Left lobe of liver (tissue), 2 donors: ENCODE measurements at places on chromosomes 6 and 20.

- no peak for DNase-seq
These were observed 775 bp upstream of the NRSN2 start for GRCh38 chr20:346033-346639.

- DNase-seq = no peak
These were observed 187.5 kb downstream of the BACH2 start for GRCh38 chr6:90109141-90109540.

GRCh38 chr6:113385020-113385431 lies 472.1 kb upstream of the MARCKS start:
- DNase-seq = no peak

- DNase-seq = no peak
These were observed 30.5 kb downstream of the QRSL1 start for GRCh38 chr6:106659859-106660258.

DNA sequence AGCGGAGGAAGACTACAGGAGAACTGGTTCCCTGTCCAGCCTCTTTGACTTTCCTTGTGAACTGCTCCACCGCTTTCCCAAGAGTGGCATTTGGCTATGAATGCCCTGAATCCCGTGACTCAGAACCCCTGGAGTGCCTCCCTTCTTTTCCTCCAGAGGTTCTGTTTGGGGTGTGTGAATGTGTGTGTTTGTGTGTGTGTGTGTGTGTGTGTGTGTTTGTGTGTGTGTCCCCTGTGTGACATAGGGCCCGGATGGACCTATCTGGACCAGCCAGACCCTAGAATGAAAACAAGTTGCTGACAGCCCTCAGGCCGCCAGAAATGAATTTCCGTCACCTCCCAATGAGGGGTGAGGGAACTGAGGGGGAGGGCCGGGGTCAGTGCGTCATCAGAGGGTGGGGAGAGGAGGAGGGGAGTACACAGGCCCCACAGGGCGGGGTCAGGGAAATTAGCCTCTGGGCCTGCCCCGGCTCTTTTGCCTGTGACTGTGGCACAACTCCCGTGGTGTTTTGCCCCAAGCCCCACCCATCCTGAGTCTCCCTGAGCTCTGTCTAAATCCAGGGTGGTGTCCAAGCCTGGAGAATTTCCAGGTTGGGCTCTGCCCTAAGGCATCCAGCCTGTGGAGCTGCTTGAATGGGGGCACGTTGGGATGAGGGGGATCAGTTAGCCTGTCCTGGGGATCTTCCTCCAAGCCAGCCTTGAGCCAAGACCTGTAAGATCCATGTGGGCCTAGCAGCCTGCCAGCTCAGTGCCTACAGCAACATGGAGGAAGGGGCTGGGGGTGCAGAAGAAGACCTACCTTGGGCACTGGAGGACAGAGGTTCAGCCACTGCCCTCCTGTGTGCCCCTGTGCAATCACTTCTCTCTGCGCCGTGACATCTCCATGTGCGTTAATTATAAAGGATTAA lies 15.2 kb upstream of the MRPS18A start:
- DNase-seq = peak; percentile 61

GRCh38 chr20:9349249-9349648 lies 165.1 kb upstream of the LAMP5 start:
- no peak for DNase-seq

DNA sequence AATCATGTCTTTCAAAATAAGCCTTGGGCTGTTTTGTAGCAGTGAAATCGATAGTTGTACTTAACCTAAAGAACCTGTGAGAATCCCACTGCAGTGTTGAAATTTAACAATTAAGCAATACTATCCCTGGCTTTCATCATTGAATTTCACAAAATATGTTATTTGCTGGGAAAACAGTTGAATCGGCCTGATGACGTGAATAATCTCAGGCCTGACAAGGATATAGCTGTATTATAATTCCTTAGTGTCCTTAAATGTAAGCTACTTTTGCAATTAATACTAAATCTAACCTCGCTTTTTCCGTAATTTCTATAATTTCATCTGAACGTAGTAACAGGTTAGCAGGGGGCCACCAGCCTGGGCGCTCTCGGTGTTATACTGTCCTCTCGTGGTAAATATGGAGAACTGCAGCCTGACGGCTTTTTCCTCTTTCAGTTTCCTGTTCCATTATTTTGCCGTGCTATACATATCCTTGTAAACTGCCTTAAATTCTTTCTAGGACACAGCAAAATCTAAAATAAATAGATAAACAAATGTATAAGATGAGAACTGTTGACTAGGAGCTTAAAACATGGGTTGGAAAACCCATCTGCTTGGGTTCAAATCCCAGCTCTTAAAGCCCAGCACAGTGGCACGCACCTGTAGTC lies 24.0 kb downstream of the MTFR2 start:
- DNase-seq = peak; percentile 61

GRCh38 chr20:33862709-33863403 lies 51.7 kb downstream of the CHMP4B start:
- DNase-seq = no peak

- DNase-seq = no peak
These were observed 220.7 kb upstream of the DEFB112 start for GRCh38 chr6:50270415-50270814.

- no peak for DNase-seq
These were observed 930.3 kb downstream of the QKI start for GRCh38 chr6:164344801-164345291.

DNA sequence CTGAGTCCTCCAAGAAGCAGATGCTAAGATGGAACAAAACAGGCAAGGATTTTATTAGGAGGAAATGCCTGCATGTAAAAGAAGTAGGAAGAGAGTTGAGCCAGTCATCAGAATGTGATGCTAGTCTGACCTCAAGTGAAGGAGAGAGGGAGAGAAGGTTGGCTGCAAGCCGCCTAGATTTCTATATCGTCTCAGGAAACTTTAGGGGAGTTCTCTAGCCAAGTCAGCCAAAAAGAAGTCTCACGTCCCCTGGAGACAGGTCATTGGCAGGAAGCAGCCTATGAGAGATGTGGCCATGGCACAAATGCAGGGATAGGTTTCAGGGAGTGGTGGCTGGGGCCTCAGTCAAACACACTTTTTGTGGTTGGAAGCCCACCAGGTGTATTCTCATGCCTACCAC lies 378.0 kb downstream of the CD109 start:
- DNase-seq = no peak
